Thyroid gland (tissue), 4 donors: ENCODE measurements at places on chromosomes 6 and 20. TPM values are rescaled to one million over a fixed set of nuclear protein-coding genes. Genes with fewer than 3 reads are reported as not detected.

DNA sequence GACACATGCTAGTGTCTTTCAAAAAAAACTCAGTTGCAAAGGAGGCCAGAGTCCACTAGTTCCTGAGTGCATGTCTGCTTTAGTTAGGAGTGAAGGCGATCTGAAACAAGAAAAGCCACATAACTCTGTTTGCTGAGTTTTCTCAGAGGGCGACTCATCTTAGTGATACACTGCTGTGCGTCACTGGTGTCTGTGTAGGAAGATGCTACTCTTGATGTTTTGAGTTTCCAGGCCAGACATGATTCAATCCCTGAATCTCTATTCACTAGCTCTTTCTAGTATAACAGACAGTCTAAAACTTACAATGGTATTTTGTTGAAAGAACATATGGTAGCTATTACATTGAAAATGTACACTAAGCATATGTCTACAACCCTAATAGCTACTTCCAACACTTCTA lies 60.9 kb downstream of the GFRAL start:
- H3K27me3 ChIP-seq: no peaks in the 10 kb centered on the region
- DNase-seq: no peak
- no peak overlapping the region for H3K27ac ChIP-seq
- no peak overlapping the region for H3K4me3 ChIP-seq

DNA sequence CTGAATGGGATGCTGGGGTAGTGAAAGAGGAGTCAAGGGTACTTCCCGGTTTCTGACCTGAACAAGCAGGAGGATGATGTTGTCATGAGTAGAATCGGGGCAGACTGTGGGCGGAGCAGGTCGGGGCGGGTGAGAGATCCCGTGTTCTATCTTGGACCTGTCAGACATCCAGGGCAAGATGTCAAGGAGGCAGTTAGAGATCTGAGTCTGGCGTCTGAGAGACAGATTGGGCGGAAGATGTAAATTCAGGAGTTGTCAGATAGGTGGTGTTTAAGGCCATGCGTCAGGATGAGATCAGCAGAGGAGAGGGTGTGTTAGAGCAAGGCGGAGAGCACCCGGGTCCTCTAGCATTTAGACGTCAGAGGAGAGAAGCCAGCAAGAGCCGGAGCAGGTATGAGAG lies 115.5 kb downstream of the DLGAP4 start:
- H3K4me3 ChIP-seq: no peak overlapping the region
- no peak for DNase-seq
- no peaks in the 10 kb centered on the region for H3K36me3 ChIP-seq
- no peaks in the 10 kb centered on the region for H3K4me1 ChIP-seq

DNA sequence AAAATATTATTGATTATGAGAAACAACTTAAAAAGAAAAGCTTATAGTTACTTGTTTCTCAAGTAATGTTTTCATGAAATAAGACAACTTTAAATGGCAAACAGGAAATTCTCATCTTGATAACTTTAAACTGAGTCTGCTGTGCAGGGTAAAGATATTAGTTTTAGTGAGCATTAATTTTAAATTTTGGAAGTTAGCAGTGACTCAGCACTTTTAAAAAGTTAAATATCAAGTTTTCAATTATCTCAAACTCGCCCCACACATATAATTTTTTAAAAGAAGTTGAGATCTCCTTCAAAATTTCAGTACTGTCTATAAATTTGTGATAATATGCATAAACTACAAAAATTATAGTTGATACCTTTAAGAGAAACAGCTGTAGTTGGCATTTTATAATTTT lies 337.3 kb upstream of the NT5E start:
- no peaks in the 10 kb centered on the region for H3K27me3 ChIP-seq
- DNase-seq: no peak

- H3K27ac ChIP-seq: peak within 1 kb of the TSS; percentile 79
- peak; percentile 67 for DNase-seq
- H3K4me1 ChIP-seq: peaks cover 11% of the 10 kb centered on the region
- no peaks in the 10 kb centered on the region for H3K36me3 ChIP-seq
Observed at GRCh38 chr6:14117158-14118090, at the start of gene CD83. TSS of gene CD83 (plus strand) at chr6:14117772. CDS start at chr6:14117812, 40 bp downstream.

DNA sequence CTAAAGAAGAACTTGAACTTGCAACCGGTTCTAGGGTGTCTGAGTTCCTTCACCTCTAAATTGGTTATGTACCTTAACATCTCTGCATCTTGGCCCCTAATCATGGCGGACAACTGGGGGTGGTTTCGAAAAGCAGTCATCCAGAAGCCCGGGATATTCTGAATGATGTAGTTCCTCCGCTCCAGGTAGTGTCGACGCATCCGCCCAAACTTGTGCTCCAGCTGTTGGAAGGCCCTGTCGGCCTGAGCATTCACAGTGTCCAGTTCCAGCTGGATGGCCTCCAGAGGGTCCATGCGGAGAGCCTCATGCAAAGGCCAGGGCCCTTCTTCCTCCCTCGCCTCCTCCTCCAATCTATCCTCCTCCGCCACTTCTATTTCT lies 887 bp downstream of the TSPYL1 start:
- DNase-seq: peak; percentile 68
- H3K27me3 ChIP-seq: no peaks in the 10 kb centered on the region
- peak overlapping the region; percentile 99 for H3K27ac ChIP-seq

- H3K27me3 ChIP-seq: no peaks in the 10 kb centered on the region
- H3K27ac ChIP-seq: no peak overlapping the region
- DNase-seq: no peak
- H3K36me3 ChIP-seq: no peaks in the 10 kb centered on the region
Observed at GRCh38 chr6:54327631-54328030, 19.4 kb downstream of the TINAG start.

DNA sequence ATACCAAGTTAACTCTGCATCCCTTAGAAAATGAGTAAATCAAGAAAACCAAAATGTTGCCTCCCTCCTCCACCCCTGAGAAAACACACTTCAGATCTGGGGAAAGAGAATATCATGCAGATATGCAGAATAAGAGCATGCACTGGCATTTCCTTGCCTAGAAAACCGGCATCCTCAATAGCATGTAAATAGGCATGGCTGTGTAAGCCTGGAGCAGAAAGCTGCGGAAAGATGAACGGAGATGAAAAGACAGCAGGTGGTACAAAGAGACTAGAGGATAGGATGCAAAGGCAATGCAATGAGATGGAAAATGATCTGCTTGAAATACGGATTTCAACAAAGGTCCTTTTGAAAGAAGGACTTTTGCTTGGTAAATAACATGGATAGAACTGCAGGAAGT lies 10.3 kb upstream of the GGTLC1 start:
- no peak for DNase-seq
- no peak overlapping the region for H3K27ac ChIP-seq
- no peaks in the 10 kb centered on the region for H3K4me1 ChIP-seq
- H3K36me3 ChIP-seq: no peaks in the 10 kb centered on the region
- H3K27me3 ChIP-seq: no peaks in the 10 kb centered on the region

- no peak overlapping the region for H3K4me3 ChIP-seq
- no peak overlapping the region for H3K27ac ChIP-seq
- DNase-seq: no peak
- no peaks in the 10 kb centered on the region for H3K4me1 ChIP-seq
Observed at GRCh38 chr6:160531826-160532225, 132.2 kb downstream of the LPA start.

- H3K4me1 ChIP-seq: no peaks in the 10 kb centered on the region
- H3K27me3 ChIP-seq: no peaks in the 10 kb centered on the region
- no peak overlapping the region for H3K4me3 ChIP-seq
- DNase-seq: no peak
- no peaks in the 10 kb centered on the region for H3K36me3 ChIP-seq
- H3K27ac ChIP-seq: no peak overlapping the region
Observed at GRCh38 chr6:78744144-78744543, 123.2 kb upstream of the IRAK1BP1 start.

GRCh38 chr20:38342713-38343310 lies 3.5 kb upstream of the LBP start:
- no peak for DNase-seq
- H3K36me3 ChIP-seq: no peaks in the 10 kb centered on the region
- H3K4me3 ChIP-seq: no peak overlapping the region
- H3K27ac ChIP-seq: no peak overlapping the region

DNA sequence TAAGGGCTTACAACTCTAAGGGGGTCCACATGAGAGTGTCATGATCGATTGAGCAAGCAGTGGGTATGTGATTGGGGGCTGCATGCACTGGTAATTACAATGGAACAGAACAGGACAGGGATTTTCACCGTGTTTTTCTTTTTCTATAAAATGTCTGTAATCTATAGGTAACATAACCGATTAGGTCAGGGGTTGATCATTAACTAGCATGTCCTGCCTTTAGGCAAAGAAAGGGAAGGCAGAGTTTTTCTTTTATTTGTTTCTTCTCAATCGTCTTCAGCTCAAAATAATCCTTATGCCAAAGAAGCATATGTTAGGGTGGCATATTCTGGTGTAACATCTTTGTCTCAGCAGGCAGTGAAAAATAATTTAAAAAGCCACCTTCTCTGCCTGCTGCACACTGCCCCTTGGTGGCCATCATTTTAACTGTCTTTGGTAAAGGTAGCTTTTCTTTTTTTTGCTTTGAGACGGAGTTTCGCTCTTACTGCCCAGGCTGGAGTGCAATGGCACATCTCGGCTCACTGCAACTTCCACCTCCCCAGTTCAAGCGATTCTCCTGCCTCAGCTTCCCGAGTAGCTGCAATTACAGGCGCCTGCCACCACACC lies 9.7 kb upstream of the CEP43 start:
- no peak overlapping the region for H3K27ac ChIP-seq
- peaks cover 7% of the 10 kb centered on the region for H3K4me1 ChIP-seq
- peak; percentile 48 for DNase-seq
- H3K27me3 ChIP-seq: no peaks in the 10 kb centered on the region

DNA sequence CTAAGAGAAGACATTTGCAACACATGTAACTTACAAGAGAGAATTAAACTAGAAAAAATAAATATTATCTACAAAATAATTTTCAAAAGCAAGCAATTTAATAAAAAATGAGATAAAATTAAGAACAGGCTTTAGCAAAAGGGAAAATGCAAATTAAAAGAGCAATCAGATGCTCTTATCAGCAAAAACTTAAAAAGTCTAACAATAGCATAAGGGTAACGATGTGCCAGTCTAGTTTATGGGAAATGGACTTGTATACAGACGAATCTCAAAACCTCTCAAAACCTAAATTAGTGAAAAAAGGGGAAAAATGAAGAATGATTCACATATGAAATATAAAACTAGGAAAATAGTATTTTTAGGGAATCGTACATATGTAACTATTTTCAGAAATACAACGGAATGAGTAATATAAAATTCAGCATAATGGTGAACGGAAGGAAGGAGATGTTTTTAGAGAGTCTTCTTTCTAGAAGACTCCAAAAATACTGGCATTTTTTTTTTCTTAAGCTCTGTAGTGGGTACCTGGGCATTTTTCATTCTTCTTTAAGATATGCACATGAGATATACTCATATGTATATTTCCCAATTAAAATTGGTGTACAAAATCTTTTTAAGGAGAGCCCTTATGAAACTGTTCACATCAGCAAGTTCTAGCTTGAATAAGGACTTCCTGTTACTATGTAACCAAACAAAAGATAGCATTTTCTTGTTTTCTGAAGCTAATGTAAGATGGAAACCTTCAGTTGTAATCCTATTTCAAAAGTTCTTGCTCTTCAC lies 927 bp upstream of the MANEA start:
- H3K27ac ChIP-seq: peak overlapping the region; percentile 95
- peaks cover 13% of the 10 kb centered on the region for H3K4me1 ChIP-seq
- H3K4me3 ChIP-seq: peak overlapping the region; percentile 60
- no peaks in the 10 kb centered on the region for H3K36me3 ChIP-seq
- no peaks in the 10 kb centered on the region for H3K27me3 ChIP-seq

GRCh38 chr20:48850977-48851299 lies 23.1 kb upstream of the PREX1 start:
- no peak overlapping the region for H3K27ac ChIP-seq
- H3K4me1 ChIP-seq: no peaks in the 10 kb centered on the region
- H3K27me3 ChIP-seq: no peaks in the 10 kb centered on the region
- H3K36me3 ChIP-seq: no peaks in the 10 kb centered on the region
- DNase-seq: no peak

- no peaks in the 10 kb centered on the region for H3K4me1 ChIP-seq
- H3K27me3 ChIP-seq: no peaks in the 10 kb centered on the region
- no peak overlapping the region for H3K27ac ChIP-seq
- no peaks in the 10 kb centered on the region for H3K36me3 ChIP-seq
- DNase-seq: no peak
Observed at GRCh38 chr6:74280130-74280692, 584.2 kb downstream of the CD109 start.

- H3K4me3 ChIP-seq: no peak overlapping the region
- H3K27ac ChIP-seq: no peak overlapping the region
- no peaks in the 10 kb centered on the region for H3K36me3 ChIP-seq
- no peaks in the 10 kb centered on the region for H3K27me3 ChIP-seq
Observed at GRCh38 chr6:165718491-165718891, 55.5 kb upstream of the PDE10A start.

GRCh38 chr6:113971741-113972140 lies 793 bp upstream of the HDAC2 start:
- peak; percentile 8 for DNase-seq
- peak overlapping the region; percentile 99 for H3K4me3 ChIP-seq
- no peak overlapping the region for H3K27ac ChIP-seq
- no peaks in the 10 kb centered on the region for H3K27me3 ChIP-seq
- H3K4me1 ChIP-seq: peaks cover 14% of the 10 kb centered on the region

- no peaks in the 10 kb centered on the region for H3K27me3 ChIP-seq
- no peaks in the 10 kb centered on the region for H3K4me1 ChIP-seq
- no peak for DNase-seq
- no peaks in the 10 kb centered on the region for H3K36me3 ChIP-seq
Observed at GRCh38 chr6:157488716-157489118, 107.7 kb downstream of the ZDHHC14 start.

DNA sequence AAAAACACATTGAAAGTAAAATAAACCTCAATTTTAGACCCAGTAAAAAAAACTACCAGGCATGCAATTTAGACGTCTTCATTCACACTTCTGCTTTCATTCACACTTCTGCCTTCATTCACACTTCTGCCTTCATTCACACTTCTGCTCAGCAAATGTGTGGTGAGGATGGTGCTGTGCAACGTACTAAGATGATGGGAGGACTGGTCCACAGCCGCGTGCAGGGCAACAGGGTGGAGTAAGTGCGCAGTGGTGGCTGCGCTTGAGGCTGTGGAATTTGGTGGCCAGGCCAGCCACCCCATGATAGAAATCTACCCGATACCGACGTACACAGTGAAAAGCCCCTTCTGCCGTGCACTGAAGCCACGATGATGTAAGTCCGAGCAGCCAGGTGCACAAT lies 114.3 kb upstream of the CD93 start:
- no peak overlapping the region for H3K4me3 ChIP-seq
- no peaks in the 10 kb centered on the region for H3K27me3 ChIP-seq
- H3K36me3 ChIP-seq: no peaks in the 10 kb centered on the region
- peaks cover 7% of the 10 kb centered on the region for H3K4me1 ChIP-seq
- no peak overlapping the region for H3K27ac ChIP-seq
- no peak for DNase-seq

GRCh38 chr6:49342410-49342809 lies 120.6 kb downstream of the MMUT start:
- H3K36me3 ChIP-seq: no peaks in the 10 kb centered on the region
- DNase-seq: no peak
- H3K4me1 ChIP-seq: no peaks in the 10 kb centered on the region
- H3K4me3 ChIP-seq: no peak overlapping the region
- no peak overlapping the region for H3K27ac ChIP-seq

GSTA3 gene
- not detected for total RNA-seq

WDR27 gene
- 48.9 TPM for total RNA-seq

OSTM1 gene
- total RNA-seq: 65.8 TPM

PLEKHG1 gene
- 19.9 TPM for total RNA-seq

GCNT2 gene
- total RNA-seq: 8.0 TPM

RNF144B gene
- total RNA-seq: 98.6 TPM

CCDC170 gene
- 6.9 TPM for total RNA-seq

DNAAF9 gene
- 29.8 TPM for total RNA-seq
